ENCODE measurements at places on chromosomes 16 and 17.
A peak's percentile ranks its signal among the peaks of the same experiment; 100 is the strongest.

GRCh38 chr17:82956146-82956725 lies 116.4 kb upstream of the ZNF750 start:
- no peak for DNase-seq

- DNase-seq = no peak
Observed at GRCh38 chr16:25493136-25493811, 198.5 kb upstream of the HS3ST4 start.

DNA sequence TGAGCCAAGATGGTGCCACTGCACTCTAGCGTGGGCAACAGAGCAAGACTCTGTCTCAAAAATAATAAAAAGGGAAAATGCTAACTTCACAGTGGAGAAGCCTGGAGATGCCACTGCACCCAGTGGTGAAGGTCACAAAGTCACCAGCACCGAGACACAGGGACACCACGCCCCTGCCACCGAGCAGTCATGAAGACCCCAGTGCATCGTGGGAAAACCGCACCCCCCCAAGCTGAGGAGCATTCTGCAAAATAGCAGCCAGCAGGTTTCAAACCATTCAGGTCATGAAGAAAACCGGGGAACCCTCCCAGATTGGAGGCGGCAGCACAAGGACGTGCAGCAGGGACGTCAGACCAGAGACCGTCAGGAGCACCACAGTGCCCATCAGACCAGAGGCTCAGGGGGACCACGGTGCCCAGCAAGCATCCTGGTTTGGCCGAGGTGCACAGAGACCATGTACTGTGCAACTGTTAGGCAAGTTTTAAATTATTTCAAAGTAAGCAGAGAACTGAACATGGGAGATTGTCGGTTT lies 13.7 kb downstream of the CHMP1A start:
- no peak for DNase-seq

DNA sequence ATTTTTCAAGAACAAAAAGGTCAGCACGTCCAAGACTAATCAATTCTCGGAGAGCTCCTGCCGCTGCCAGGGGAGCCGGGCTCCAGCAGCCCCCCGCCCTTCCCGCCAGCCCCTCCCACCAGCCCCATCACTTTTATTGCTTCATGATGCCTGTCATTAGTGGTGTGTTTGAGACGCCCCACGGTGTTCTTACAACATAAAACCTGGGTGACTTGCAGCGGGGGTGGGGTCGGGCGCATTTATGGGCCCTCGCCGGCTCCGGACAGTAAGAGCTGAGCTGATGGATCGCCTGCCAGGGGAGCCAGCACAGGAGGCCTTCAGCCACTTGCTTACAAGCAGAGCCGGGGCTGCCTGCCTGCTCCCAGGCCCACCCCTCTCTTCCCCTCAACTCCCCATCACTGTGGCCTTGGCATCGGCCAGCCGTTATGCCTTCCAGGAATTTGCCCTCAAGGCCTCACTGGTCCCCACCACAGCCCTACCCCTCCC lies 82.9 kb upstream of the CBX4 start:
- peak; percentile 47 for DNase-seq

GRCh38 chr16:66695935-66696668 lies 441 bp downstream of the CMTM4 start:
- DNase-seq = peak; percentile 27

GRCh38 chr17:31068291-31068690 lies 26.5 kb upstream of the NF1 start:
- DNase-seq = peak; percentile 35

GRCh38 chr16:50945171-50945570 lies 203.3 kb downstream of the CYLD start:
- no peak for DNase-seq

- peak; percentile 27 for DNase-seq
Observed at GRCh38 chr17:82031303-82031884, at the start of gene RAC3. TSS of gene RAC3 (plus strand) at chr17:82031678. CDS start at chr17:82031762, 84 bp downstream.

- no peak for DNase-seq
Observed at GRCh38 chr17:39096508-39097149, 54.8 kb downstream of the PLXDC1 start.

- no peak for DNase-seq
Observed at GRCh38 chr16:46911038-46911437, 26.9 kb downstream of the GPT2 start.

DNA sequence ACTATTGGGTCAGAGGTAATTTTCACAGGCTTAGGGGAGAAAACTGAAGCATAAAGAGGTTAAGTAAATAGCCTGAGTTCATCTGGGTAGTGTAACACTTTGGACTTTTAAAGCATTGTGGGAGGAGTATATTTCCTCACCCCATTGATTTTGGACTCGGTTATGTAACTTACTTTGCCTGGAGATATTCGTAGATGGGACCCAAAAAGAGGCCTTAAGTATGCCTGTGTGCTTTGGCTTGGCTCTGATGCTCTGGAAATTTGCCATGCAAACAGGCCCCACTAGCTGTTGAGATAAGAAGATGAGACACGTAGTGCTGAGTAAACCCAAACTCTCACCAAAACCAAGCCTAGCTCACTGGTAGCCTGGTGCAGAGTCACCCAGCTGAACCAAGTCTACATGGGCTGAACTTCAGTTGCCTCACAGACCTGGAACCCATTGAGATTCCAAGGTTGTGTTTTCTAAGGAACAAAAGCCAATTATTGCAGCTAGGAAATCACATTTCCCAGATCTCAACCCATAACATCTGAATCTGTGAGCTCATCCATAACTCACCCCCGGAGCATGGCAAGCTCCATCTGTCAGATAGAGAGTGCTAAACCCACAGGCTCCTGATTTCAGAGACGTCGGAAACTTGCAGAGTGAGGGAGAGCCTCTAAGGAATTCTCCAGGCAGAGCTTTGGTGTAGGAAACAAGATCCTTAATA lies 536.0 kb upstream of the C16orf82 start:
- no peak for DNase-seq

DNA sequence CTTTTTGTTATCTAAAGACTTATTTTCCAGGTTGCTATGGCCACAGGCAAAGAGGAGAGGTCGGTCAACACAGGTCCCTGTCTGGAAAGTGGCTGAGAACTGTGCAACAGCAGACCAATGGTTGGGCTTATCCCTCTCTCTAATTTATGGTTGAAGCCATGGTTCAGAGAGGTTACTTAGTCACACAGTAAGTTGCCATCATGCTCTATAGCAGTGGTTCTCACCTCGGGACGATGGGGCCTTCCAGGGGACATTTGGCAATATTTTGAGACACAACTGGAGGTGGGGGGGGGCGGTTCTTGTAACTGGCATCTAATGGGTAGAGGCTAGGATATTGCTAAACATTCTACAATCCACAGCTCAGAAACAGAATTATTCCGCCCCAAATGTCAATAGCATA lies 842 bp upstream of the LDAF1 start:
- DNase-seq = no peak

DNA sequence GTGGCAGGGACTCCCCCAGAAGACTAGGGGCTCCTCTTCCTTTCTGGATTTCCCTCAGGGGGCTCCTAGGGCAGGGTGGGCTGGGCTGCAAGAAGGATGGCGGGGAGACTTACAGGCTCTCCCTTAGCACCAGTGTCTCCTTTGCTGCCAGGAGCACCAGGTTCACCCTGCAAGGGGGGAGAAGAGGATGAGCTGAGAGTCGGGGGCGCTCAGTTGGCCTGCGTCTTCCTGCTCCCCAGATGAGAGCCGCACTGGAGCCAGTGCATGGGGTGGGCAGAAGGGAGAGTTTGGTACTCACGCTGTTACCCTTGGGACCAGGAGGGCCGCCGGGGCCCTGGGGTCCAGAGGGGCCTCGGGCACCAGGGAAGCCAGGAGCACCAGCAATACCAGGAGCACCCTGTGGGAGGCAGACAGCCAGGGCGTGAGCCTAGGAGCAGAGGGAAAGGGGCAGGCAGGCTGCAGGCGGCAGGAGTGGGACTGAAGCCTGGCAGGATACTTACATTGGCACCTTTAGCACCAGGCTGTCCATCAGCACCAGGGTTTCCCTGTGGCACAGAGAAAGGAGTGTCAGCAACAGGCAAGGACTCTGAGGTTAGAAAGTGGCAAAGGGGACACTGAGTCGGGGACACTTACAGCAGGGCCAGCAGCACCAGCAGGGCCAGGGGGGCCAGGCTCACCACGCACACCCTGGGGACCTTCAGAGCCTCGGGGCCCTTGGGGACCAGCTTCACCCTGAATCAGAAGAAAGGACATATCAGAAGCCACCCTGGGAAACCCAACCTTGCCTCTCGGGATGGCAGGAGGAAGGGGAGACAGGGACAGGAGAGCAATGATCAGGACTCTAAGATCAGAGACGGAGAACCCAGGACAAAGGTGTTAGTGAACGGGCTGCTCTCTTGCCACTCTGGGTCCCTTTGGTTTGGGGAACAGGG lies 6.2 kb downstream of the COL1A1 start:
- DNase-seq = no peak

- no peak for DNase-seq
Observed at GRCh38 chr17:880443-881269, 98.5 kb downstream of the MRM3 start.
